ENCODE measurements at places on chromosomes 1 and 21.

DNA sequence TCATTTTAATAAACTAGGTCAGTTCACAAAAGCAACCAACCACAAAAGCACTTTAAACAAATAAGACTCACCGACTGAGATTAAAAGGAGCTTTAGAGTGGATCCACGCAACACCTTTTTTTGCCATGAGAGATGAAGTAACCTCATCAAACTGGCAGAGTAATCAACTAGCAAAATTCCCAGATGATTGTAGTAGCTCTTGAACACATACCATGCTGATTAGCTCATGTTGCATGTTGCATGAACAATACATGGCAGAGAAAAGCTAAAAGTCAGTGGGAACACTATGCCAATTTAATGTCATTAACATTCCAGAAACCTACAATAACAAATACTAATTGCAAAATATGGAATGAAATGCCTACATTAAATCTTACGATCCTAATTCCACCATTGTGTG lies 4.1 kb downstream of the WARS2 start:
- DNase-seq: no peak

DNA sequence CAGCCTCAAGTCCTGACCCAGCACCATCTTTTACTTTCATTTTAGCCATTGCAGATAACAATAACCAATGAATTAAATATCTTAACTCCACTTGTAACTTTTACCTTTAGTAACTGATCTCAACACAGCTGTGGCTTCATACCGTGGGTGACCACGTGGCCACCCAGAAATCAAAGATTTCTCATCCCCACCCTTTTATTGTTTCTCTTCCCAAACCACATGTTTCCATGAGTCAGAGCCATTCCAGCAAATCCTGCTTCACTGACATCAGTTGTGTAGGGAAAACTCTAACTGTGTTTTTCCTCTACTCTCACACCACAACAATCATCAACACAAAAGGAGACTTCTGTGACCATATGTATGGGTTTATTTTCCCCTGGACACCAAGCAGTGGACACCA lies 25.1 kb upstream of the BRDT start:
- no peak for DNase-seq

GRCh38 chr21:25506887-25507286 lies 100.4 kb downstream of the MRPL39 start:
- no peak for DNase-seq

GRCh38 chr1:245645894-245646293 lies 491.1 kb downstream of the KIF26B start:
- DNase-seq: no peak

DNA sequence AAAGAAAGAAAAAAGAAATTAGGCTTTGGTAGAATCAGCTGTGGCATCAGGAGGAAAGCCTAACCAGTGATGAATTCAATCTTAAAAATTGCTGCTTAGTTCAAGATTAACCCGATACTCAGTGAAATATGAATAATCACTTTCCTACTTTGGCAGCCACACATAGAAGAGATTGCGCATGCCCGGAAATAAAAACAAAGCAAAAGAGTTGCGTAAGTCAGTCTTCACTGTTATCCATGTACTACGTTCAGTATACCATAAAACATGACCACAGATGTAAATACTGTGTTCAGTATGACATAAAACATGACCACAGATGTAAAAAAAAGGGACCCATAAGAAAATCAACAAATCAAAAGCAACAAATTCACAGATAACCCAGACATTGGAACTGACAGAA lies 19.2 kb downstream of the CD1D start:
- DNase-seq: no peak

- no peak for DNase-seq
Measured at GRCh38 chr1:237492359-237492758, 398.4 kb downstream of the ZP4 start.

- DNase-seq: no peak
Measured at GRCh38 chr1:176903474-176903873, 261.0 kb downstream of the ASTN1 start.

DNA sequence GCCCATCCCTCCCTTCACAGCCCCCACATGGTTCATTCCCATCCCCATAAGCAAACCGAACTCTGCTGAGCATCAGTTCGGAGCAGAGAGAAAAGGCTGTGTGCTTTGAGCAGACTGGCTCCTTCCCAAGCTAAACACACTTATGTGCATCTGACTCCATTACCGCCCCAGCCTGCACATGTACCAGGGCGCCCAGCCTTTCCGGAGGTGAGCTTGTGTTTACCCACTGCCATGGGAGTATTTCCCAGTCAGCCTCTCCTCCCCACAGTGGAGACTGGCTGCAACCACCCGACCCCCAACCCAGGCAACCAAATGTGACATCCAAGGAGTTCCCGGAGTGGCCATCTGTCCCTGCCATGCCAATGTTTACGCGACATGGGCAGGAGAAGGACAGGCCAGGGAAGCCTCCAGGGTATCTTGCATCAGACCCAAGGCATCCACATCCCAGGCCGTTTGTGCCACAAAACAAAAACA lies 9.4 kb downstream of the TIAM1 start:
- no peak for DNase-seq

DNA sequence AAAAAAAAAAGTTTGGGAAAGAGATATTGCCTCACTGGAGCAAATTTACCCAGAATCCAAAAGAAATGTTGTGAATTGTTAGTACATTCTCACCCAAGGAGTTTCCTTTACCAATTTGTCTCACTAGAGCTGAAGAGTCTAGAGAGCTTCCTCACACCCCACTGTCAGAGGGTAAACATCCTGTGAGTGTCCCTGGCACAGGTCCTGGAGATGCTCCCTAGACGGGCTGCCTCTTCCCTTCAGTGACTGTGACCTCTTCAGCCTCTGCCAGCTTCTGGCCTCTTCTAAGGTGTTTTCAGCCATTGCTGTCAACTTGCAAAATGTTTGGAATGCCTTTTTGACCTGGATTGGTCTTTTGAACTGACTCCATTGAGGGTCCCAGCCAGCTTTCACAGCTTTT lies 159.4 kb downstream of the DHRS3 start:
- no peak for DNase-seq

DNA sequence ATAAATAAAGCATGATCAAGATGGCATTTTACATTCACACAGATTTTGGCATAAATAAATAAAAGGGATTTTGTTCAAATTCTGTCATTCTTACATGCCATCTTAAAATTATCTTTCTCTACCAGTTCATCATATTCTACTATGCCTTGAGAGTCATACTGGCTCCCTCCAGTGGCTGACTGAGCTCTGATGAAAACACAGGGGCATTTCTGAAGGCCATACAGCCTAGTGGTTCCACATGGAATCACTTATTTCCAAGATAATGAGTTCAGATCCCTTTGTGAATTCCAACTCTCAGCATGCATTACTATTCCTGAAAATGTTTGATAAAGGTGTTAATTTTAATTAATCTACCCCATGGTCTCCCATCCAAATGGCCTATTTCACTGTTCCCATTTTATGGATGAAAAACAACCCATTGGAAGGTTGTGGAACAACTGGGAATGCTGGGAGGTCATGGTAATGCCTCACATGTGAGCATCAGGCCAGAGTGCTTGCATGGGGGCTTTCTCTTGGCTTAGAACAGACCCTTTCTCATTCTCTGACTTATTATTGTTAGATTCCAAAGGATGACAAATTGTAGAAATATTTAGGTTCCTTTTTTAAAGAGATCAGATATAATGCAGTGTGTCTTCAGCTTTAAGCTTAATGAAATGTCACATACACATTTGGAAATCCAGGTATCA lies 622.4 kb upstream of the PKN2 start:
- DNase-seq: peak; percentile 5

Data from activated CD4-positive, alpha-beta T cell treated with anti-CD3 and anti-CD28 coated beads, Interleukin-2, amount 50 U/mL, for 16 hours (primary cell).